ENCODE measurements at places on chromosomes 5 and 9.

GRCh38 chr5:35826554-35826953 is 30.1 kb upstream of the IL7R start:
- no peak overlapping the region for H3K27ac ChIP-seq
- no peak for DNase-seq
- H3K4me1 ChIP-seq: no peaks in the 10 kb centered on the region
- H3K27me3 ChIP-seq: no peaks in the 10 kb centered on the region

- H3K27ac ChIP-seq: peak overlapping the region; percentile 77
- H3K4me3 ChIP-seq: no peak overlapping the region
- H3K4me1 ChIP-seq: peaks cover 46% of the 10 kb centered on the region
- DNase-seq: peak; percentile 83
- H3K36me3 ChIP-seq: no peaks in the 10 kb centered on the region
- H3K27me3 ChIP-seq: no peaks in the 10 kb centered on the region
Measured at GRCh38 chr5:139488260-139488659, 5.7 kb upstream of the STING1 start.

- H3K27me3 ChIP-seq: peaks cover 22% of the 10 kb centered on the region
- no peak overlapping the region for H3K27ac ChIP-seq
- no peaks in the 10 kb centered on the region for H3K36me3 ChIP-seq
- H3K4me1 ChIP-seq: no peaks in the 10 kb centered on the region
Measured at GRCh38 chr9:37056046-37056920, 22.2 kb upstream of the PAX5 start.

GRCh38 chr5:178291161-178291561 is 58.6 kb upstream of the PHYKPL start:
- H3K4me1 ChIP-seq: peaks cover 5% of the 10 kb centered on the region
- DNase-seq: no peak
- no peak overlapping the region for H3K27ac ChIP-seq
- no peak overlapping the region for H3K4me3 ChIP-seq

DNA sequence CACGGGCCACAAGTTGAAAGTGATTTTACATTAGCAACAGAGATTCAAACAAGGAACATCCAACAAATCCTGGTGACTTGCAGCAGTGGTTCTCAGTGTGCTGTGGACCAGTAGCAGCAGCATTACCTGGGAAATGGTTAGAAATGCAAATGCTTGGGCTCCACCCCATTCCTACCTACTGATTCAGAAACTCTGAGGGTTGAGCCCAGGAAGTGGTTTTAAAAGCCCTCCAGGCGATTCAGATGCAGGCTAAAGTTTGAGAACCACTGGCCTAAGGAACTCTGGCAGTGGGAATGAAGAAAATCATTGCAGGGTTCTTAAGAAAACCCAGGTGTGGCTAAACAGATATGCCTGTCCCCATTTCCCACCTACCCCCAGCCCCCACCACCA is 398.8 kb downstream of the ENC1 start:
- no peaks in the 10 kb centered on the region for H3K36me3 ChIP-seq
- H3K27ac ChIP-seq: peak overlapping the region; percentile 61
- peaks cover 46% of the 10 kb centered on the region for H3K4me1 ChIP-seq

- no peak overlapping the region for H3K4me3 ChIP-seq
- no peaks in the 10 kb centered on the region for H3K4me1 ChIP-seq
- H3K36me3 ChIP-seq: no peaks in the 10 kb centered on the region
- no peaks in the 10 kb centered on the region for H3K27me3 ChIP-seq
- no peak for DNase-seq
Measured at GRCh38 chr5:79200573-79201183, 35.3 kb upstream of the JMY start.

DNA sequence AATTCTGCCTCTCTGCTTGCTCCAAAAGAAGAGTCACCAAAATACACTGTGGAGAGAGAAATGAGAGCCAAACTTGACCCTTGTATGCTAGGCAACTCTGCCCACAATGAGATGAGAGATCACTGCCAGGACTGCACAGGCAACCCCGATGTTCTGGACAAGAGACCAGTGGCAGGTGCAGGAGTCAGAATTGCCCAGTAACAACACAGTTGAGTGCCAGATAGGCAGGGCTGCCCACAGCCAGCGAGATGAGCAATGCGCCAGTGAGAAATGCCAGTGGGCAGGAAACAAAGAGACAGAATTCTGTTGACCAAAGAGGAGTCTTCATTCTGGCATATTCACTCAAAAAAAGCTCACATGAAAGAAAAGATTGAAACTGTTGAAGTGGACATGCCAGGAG is 570.7 kb downstream of the CAAP1 start:
- H3K36me3 ChIP-seq: no peaks in the 10 kb centered on the region
- no peak overlapping the region for H3K4me3 ChIP-seq
- H3K27ac ChIP-seq: no peak overlapping the region
- H3K27me3 ChIP-seq: no peaks in the 10 kb centered on the region
- no peaks in the 10 kb centered on the region for H3K4me1 ChIP-seq

GRCh38 chr5:39523821-39524220 is 99.0 kb upstream of the DAB2 start:
- no peaks in the 10 kb centered on the region for H3K36me3 ChIP-seq
- no peaks in the 10 kb centered on the region for H3K27me3 ChIP-seq
- DNase-seq: no peak
- H3K4me1 ChIP-seq: peaks cover 27% of the 10 kb centered on the region
- no peak overlapping the region for H3K4me3 ChIP-seq

DNA sequence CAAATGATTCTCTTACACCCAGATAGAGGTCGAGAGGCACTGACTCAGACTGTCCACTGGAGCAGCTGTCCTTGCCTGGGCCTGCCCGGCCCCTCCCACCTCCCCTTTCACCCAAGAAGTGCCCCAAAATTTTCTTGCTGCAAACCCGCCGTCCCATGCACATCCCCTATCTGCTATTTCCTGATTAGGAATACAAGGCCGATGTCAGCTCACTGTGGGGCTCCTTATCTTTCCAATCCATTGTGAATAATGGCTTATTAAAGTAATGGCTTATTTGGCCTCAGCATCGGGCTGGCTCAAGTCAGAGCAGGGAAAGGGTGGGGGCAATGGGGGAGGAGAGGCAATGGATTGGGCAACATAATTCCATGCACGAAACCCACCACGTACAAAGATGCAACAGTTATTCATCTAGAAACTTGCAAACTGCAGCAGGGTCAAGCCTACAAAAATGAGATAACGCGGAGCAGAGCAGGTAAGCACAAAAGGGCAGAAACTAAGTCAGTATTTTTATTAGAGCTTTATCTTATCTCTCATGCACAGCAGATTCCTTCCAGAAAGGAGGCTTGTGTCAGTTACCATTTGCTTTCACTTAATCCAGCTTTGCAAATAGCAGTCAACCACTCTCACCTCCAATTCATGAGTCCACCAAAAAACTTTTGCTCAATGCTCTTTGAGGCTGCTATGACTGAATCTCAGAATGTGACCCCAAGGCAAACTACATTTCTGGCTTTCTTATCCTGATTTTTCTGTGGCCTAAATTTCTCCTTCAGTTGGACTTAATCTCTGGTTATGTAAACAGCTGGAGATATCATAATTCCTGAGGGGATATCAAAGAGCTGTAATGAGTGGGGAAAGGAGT is 138.2 kb upstream of the OSMR start:
- H3K4me3 ChIP-seq: no peak overlapping the region
- H3K4me1 ChIP-seq: no peaks in the 10 kb centered on the region
- H3K27ac ChIP-seq: no peak overlapping the region
- H3K27me3 ChIP-seq: no peaks in the 10 kb centered on the region
- no peaks in the 10 kb centered on the region for H3K36me3 ChIP-seq

GRCh38 chr5:121174351-121174750 is 677.3 kb upstream of the FTMT start:
- no peaks in the 10 kb centered on the region for H3K27me3 ChIP-seq
- H3K27ac ChIP-seq: no peak overlapping the region
- H3K4me3 ChIP-seq: no peak overlapping the region
- no peak for DNase-seq
- no peaks in the 10 kb centered on the region for H3K36me3 ChIP-seq

GRCh38 chr5:90050103-90050502 is 359.5 kb downstream of the CETN3 start:
- H3K4me1 ChIP-seq: no peaks in the 10 kb centered on the region
- DNase-seq: no peak
- no peaks in the 10 kb centered on the region for H3K27me3 ChIP-seq
- no peak overlapping the region for H3K27ac ChIP-seq
- no peaks in the 10 kb centered on the region for H3K36me3 ChIP-seq
- H3K4me3 ChIP-seq: no peak overlapping the region
